ENCODE measurements at places on chromosomes 4 and X.

DNA sequence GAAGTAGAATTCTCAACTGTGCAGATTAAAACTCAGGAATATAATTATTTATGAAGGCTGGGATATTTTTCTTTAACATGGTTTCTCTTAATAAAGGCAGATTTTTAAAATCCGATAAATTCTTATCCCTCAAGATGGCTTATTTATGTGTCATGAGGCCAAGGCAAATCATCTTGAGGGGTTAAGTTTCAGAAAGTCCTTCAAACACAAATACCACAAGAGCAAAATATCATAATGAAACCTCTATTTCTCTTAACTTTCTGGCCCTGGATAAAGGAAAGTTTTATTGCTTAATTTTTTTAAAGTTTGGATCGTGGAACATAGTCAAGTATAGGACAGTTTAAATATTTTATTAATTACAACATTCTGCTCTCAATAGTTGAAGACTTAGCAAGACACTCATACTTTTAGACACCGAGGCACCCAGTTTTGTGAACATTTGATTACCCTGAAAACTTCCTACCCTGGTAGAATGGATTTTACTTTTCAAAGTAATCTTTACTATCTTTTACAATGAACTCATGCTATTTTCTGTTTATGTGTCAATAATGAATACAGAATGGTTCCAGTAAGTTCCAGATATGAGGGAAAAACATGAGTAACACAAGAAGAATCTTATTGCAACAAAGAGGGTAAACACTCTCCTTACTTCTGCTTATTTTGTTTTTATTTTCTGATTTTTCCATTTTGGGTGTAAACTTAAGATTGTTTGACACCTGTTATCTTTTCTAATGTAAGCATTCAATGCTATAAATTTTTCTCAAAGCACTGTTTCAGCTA lies 200.7 kb upstream of the IL15 start:
- no peak for DNase-seq

GRCh38 chr4:109930464-109930863 lies 17.8 kb downstream of the EGF start:
- no peak for DNase-seq

GRCh38 chr4:2689114-2689513 lies 67.0 kb downstream of the TNIP2 start:
- no peak for DNase-seq

GRCh38 chr4:87620491-87620890 lies 12.2 kb downstream of the DSPP start:
- DNase-seq: no peak

DNA sequence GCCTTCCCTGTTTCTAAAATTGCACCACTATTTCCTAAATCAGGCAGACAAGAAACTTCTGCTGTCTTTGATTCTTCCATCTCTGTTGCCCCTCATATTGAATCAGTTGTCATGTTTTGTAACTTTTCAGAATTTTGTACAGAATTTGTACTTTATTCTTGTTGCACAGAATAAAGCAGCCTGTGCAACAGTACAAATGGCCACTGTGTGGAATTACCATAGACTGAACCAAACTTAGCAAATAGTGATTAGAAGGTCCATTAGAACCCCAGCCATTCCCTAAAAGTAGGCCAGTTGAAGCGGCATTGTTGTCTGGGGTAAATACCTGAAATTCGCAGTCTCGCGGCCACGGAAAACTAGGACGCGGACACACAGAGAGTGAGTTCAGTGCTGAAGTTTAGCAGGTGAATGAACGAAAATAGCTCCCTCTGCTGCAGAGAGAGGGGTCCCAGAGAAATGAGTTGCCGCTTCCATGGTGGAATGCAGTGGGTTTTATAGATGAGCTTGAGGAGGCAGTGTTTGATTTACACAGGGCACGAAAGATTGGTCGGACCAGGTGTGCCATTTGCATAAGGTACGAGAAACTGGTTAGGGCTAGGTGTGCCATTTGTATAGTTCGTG lies 71.8 kb downstream of the C4orf33 start:
- no peak for DNase-seq

GRCh38 chrX:39891781-39892180 lies 206.0 kb downstream of the BCOR start:
- no peak for DNase-seq

All from stimulated activated CD4-positive, alpha-beta T cell treated with anti-CD3 and anti-CD28 coated beads, TNF-alpha, amount 100 ng/mL, for 1 hour (primary cell).